ENCODE measurements at places on chromosomes 4 and X. TPM values are rescaled to one million over a fixed set of nuclear protein-coding genes. Genes with fewer than 3 reads are reported as not detected.
A peak's percentile ranks its signal among the peaks of the same experiment; 100 is the strongest.

The GPR78 gene
- not detected for total RNA-seq

The TAF7L gene
- not detected for total RNA-seq

The GPR50 gene
- total RNA-seq, result not detected

GRCh38 chr4:80202741-80203553, 5.6 kb downstream of the PRDM8 start:
- DNase-seq, result peak; percentile 74

DNA sequence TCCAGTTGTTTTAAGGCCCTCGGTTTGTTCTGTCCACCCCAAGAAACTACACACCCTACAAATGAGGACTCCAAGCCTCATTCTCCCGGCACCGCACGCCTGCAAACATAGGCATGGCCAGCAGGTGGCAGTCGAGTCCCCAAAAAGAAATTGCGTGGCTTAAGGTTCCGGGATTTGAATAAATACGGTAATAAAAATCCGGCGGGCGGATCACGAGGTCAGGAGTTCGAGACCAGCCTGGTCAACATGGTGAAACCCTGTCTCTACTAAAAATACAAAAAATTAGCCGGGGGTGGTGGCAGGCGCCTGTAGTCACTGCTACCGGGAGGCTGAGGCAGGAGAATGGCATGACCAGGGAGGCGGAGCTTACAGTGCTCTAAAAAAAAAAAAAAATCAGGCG, 21.8 kb upstream of the CSF2RA start:
- DNase-seq, result peak; percentile 72

DNA sequence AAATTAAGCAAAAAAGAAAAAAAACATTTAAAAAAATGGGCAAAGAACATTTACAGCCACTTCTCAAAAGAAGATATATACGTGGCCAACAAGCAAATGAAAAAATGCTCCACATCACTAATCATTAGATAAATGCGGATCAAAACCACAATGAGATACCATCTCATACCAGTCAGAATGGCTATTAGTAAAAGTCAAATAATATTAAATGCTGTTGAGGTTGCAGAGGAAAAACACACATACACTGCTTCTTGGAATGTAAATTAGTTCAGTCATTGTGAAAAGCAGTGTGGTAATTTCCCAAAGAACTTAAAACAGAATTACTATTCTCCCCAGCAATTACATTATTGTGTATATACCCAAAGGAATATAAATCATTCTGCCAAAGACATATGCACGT, 1189.0 kb downstream of the PCDH18 start:
- DNase-seq, result no peak

GRCh38 chr4:142960126-142960525, 114.0 kb upstream of the INPP4B start:
- no peak for DNase-seq

GRCh38 chr4:121939690-121940089, 12.2 kb downstream of the TRPC3 start:
- DNase-seq, result no peak
